ENCODE measurements at places on chromosomes 3 and 15. TPM values are rescaled to one million over a fixed set of nuclear protein-coding genes. Genes with fewer than 3 reads are reported as not detected.

DNA sequence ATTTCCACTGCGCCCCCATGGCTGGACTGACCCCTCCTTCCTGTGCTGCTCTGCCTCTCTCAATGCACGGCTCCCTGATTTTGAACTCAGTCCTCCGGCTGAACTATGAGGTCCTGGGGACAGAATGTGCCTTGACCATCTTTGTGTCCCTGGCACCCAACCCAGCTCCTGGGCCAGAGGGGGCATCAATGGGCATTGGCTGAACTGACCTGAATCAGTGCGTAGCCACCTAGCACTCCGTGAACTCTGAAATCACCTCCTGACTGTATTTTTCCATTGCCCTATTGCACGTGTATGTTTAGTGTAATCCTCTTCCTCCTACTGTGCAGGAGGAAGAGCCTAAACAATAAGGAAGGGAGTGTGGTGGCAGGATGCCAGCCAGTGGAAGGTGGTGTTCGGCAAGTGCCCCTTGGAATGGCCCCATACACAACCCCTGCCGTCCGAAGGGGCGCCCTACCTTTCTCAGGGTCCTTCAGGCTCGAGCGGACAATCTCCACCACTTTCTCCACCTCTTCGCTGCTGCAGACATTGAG is 33.5 kb downstream of the BDH1 start:
- no peak for DNase-seq

GRCh38 chr3:142664819-142665218 is 59.0 kb upstream of the TRPC1 start:
- DNase-seq: no peak

DNA sequence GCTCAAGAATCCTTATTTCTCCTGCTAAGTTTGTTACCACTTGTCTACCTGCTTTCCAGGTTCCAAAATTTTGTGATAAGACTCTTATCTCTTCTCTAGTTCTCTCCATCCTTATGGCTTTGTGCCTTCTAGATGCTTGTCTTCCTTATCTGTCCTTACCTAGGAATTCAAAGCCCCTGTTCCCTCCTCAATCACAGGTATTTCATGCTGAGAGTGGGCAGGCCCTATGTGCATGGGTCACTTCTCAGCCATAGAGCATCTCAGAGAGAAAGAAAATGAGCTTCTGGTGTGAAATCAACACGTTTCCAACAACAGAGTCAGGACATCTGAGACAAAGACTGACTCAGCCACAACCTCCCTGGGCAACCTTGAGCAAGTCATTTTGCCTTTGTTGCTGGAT is 214.1 kb upstream of the TLE3 start:
- DNase-seq: no peak

DNA sequence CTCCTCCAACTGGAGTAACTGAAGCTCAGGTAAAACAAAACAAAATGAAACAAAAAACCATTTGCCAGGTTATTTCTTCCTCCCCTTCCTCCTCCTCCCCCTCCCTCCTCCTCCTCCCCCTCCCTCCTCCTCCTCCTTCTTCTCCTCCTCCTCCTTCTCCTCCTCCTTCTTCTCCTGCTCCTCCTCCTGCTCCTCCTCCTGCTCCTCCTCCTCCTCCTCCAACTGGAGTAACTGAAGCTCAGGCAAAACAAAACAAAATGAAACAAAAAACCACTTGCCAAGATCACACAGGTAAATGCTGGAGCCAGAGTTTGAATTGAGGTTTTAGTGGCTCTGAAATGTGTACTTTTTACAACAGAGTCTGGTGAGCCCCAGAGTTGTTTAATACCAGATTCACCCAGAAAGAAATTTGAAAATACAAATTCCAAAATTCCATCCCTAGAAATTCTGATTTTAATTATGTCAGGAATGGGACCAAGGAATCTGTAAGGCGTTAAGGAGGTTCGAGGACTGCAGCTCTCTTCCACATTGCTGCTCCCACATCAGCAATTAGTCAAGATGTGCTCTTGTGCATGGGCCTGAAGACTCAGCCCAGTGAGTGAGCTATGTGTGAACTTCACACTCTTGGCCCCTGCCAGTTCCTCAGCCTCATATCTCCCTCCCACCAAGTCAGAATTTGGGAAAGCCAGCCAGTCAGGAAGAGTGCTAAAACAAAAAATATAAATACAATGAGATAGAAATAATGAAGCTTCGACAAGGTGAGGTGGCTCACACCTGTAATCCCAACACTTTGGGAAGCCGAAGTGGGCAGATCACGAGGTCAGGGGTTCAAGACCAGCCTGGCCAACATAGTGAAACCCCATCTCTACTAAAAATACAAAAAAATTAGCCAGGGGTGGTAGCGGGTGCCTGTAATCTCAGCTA is 31.6 kb upstream of the ZNF770 start:
- peak; percentile 45 for DNase-seq

The KY gene
- total RNA-seq: not detected

The KCNMB3 gene
- 0.88 TPM for total RNA-seq
